ENCODE measurements at places on chromosomes 11 and 22.
A peak's percentile ranks its signal among the peaks of the same experiment; 100 is the strongest.

DNA sequence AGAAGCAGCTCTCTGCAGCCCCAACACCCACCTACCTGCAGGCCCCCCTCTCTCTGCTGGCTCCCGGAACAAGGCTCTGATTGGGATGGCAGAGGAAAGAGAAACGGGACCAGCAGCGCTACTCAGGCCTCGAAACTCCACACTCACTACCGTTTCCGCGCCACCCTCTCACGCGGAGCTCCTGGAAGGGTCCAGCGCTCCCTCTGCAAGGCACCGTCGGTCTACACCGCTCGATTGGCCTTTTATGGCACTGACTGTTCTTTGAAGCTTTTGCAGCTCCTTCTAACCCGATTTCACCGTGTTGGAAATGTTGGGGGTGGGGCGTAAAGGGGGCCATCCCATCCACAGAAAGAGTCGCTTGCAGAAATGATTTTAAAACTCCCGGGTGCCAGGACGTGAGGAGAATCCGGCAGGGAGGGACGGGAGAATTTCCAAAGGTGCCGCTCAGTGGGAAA is 323 bp upstream of the PANX1 start:
- no peak for DNase-seq

GRCh38 chr11:133947321-133947756 is 9.4 kb downstream of the IGSF9B start:
- no peak for DNase-seq

DNA sequence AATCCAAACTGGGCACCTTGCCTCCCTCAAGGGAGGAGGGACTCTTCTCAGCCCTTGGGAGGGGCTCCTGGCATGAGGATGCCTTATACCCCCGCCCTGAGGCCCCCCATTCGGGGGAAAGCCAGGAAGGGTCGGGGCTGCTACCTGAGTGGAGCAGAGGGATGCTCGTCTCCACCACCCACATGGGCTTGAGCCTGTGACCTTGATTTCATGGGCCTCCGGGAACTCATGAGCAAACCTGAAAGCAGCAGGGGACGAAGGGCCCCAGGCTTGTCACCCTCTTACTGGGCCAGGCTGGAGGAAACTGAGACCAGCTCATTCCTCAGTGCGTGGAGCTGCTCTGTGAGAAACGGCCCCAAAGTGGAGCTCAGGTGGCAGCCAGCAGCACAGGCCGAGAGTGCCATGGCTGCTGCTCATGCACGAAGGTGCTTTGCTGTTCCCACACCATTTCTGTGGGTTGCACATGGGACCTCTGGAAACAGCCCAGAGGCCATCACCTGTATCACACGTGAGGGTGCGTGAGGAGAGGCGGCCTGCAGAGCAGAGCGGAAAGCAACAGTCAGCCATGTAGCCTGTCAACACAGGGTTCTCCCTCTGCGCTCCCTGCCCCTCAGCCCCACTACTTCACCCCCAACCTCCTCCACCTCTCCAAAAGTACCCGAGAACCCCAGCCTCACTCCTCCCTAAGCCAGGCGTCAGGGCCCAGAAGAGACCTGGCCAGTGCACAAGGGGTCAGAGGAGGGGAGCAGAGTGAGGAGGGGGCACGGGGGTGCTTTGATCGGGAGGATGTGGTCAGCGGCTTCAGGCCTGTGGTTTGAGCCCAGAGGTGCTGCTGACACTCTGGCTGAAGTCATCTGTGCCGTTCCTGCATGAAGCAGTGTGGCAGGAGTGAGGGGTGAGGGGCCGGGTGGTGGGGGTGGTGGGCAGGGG is 14.1 kb upstream of the IL2RB start:
- DNase-seq: no peak

DNA sequence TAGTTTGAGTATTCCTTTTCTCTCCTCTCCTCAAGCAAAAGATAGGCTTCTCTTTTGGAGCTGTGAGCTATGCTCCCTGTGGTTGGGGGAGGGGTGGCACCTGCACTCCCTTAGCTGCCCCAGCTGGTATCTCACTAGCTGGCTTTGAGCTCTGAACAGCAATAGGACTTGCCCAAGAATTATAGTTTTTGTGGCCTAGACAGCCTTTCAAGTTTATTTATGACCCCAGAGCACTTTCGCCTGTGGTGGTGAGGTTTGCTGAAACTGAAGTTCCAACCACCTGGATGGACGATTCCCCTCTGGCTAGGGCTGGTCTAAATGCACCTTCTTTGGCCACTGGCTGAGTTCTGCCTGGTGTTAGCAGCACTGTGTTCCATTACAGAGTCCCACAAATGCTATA is 37.1 kb upstream of the SLC37A2 start:
- no peak for DNase-seq

GRCh38 chr11:72739240-72740059 is 12.8 kb downstream of the ARAP1 start:
- no peak for DNase-seq

- DNase-seq: peak; percentile 90
Measured at GRCh38 chr11:74288161-74288560, 23.3 kb downstream of the P4HA3 start.

DNA sequence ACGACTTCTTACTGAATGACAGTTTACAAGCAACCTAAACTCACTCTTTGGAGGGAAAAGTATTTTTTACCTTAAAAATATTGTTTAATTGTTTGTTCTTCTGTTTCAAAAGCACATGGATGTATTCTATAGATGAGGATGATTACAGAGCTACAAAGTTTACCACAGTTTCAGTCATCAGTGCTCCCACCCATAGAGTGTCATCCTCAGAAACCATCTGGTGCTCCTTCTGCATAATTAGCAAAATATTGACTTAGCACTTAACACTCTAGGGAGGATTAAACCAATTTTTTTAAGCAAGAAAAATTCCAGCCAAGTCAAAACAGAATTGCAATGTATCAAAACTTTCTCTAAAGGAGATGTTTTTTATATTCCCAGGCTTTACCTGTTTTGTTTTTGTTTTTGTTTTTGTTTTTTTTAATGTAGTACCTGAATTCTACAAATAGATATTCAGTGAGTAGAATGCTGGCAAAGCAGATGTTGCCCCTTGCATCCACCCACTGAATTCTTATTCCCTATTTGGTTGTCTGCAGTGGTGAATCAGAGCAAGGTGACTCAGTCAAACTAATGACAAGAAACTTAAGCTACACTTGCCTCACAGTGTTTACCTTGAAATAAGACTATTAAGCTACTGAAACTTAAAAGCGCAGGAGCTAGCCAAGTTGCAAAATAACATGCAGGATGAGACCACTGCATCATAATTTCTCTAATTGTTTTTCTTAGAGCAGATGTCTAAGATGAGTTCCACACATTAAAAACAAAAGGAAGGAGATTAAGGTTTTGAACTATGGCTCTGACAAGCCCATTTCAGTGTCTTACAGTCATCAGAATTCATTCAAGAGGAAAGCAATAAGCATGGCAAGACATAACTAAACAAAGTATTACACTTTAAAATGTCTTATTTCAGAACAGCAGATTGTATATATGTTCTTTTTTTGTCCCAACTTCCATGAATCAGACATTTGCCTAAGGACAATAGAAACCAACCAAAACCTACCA is 155.1 kb upstream of the SOX6 start:
- peak; percentile 37 for DNase-seq

DNA sequence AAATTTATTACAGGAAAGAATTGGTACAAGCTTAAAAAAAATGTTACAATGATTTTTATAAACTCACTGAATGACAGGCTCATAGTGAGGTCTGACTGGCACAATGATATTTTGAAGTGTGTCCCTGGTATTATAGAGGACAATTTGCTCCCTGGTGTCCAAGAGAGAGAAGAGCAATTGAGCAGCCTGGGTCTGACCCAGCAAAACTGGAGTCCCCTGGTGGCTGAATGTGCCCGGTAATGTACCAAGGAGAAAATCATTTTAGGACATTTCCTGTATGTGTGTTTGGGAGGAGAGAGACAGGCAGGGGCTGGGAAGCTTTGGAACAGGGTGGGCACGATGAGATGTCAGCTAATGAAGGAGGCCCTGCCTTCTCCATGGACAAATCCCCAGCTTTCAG is 125.3 kb downstream of the APOL5 start:
- no peak for DNase-seq

GRCh38 chr11:102546923-102547471 is 16.4 kb upstream of the MMP7 start:
- DNase-seq: no peak

GRCh38 chr11:70192666-70193410 is 10.3 kb upstream of the FADD start:
- DNase-seq: no peak

Data from fibroblast of skin of left biceps (primary cell).